SJSA1 (cell line): ENCODE measurements at places on chromosomes 5 and 9. TPM values are rescaled to one million over a fixed set of nuclear protein-coding genes. Genes with fewer than 3 reads are reported as not detected.
A peak's percentile ranks its signal among the peaks of the same experiment; 100 is the strongest.

Gene DEPDC1B
- total RNA-seq = 14.5 and 20.8 TPM in 2 replicates

GRCh38 chr9:2023532-2023931 is 8.4 kb downstream of the SMARCA2 start:
- no peak overlapping the region for H3K27ac ChIP-seq
- H3K4me1 ChIP-seq = no peaks in the 10 kb centered on the region
- DNase-seq = no peak
- no peaks in the 10 kb centered on the region for H3K36me3 ChIP-seq
- H3K27me3 ChIP-seq = no peaks in the 10 kb centered on the region
- no peak overlapping the region for H3K4me3 ChIP-seq

Gene MRPS30
- total RNA-seq = 76.8 and 99.0 TPM in 2 replicates

GRCh38 chr5:78647838-78648358 is 674 bp downstream of the LHFPL2 start:
- DNase-seq = peak; percentile 62
- peak overlapping the region; percentile 94 for H3K4me3 ChIP-seq
- no peaks in the 10 kb centered on the region for H3K27me3 ChIP-seq

GRCh38 chr5:67808340-67808739 is 407.2 kb upstream of the PIK3R1 start:
- DNase-seq = no peak
- H3K36me3 ChIP-seq = no peaks in the 10 kb centered on the region
- H3K27ac ChIP-seq = no peak overlapping the region
- H3K4me3 ChIP-seq = no peak overlapping the region
- no peaks in the 10 kb centered on the region for H3K4me1 ChIP-seq

DNA sequence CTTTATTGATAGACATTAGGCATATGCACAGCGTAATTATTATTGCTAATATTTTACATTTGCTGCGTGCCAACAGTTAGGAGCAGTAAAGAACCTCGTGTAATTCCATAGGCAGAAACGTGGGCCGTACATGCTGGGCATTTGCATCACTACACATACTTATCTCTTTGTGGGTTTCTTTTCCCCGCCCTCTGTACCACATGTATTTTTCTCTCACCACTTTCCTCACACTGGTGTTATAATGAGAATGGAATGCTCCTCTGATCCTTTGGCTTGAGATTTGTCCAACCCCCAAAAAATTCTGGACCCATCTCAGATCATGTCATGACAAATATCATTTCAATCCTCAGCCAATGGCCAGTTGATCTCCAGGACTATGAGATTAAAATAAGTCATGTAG is 1952.6 kb upstream of the WWC1 start:
- no peak for DNase-seq
- no peaks in the 10 kb centered on the region for H3K36me3 ChIP-seq
- H3K27ac ChIP-seq = no peak overlapping the region
- no peaks in the 10 kb centered on the region for H3K27me3 ChIP-seq
- H3K4me3 ChIP-seq = no peak overlapping the region

Gene VPS13A
- total RNA-seq = 5.3 and 9.9 TPM in 2 replicates

DNA sequence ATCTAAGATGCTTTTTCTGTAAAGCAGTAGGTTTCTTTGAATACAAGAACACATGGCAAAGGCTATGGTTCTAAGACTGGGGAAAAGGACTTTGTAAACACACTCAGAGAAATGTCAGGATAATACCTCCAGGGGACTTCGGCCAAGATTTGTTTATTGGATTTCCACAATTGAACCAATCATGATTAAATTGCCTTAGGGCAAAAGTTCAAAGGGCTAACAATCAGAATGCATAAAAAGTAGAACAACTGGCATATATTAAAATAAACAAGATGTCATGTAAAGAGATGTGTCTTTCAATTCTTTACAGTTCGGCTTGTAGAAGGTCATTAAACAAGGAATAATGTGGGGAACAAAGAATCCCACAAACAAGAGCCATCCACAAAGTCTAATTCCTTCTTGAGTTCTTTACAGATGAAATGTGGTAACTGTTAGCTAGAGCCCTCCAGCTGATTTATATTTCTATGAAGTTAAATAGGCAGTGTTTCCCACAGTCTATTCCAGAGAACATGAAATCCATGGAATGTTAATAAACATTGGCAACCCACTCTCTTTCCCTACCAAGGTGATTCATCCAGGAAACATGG is 565.5 kb downstream of the ZNF608 start:
- H3K27ac ChIP-seq = peak overlapping the region; percentile 1; the same call in 1 of the 2 replicates
- H3K4me1 ChIP-seq = peaks cover 9% of the 10 kb centered on the region; the same call in 1 of the 2 replicates
- H3K4me3 ChIP-seq = no peak overlapping the region
- DNase-seq = no peak
- no peaks in the 10 kb centered on the region for H3K36me3 ChIP-seq

Gene IRX1
- total RNA-seq = not detected in 2 replicates
